ENCODE measurements at places on chromosomes 16 and 17.
A peak's percentile ranks its signal among the peaks of the same experiment; 100 is the strongest.

DNA sequence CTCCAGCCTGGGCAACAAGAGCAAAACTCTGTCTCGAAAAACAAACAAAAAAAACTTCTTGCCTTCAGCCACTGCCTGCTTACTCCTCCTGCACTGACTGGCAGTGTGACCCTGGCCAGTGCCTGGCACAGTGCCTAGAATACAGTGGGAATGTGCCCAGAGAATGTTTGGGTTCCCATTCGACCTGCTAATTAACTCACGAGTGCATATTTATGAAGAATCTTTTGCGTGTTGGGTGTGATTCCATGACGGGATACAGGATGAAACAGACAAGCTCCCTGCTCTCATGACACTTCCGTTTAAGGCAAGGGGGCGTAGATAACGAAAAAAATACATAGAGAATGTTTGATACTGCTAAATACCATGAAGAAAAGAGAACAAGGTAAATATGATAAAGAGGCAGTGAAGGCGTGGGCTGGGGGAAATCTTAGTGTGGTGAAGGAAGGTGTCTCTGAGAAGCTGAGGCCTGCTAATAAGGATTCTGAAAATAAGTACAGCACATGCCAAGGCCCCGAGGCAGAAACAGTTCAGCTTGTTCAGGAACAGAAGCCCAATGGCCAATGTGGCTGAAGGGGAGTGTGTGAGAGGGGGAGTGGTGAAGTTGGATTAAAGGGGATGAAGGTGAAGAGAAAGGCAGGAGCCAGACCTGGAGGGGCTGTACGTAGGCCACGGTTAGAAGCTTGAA is 4.3 kb downstream of the ABI3 start:
- no peak for DNase-seq

GRCh38 chr17:2749784-2750181 is 331 bp upstream of the CCDC92B start:
- peak; percentile 96 for DNase-seq

DNA sequence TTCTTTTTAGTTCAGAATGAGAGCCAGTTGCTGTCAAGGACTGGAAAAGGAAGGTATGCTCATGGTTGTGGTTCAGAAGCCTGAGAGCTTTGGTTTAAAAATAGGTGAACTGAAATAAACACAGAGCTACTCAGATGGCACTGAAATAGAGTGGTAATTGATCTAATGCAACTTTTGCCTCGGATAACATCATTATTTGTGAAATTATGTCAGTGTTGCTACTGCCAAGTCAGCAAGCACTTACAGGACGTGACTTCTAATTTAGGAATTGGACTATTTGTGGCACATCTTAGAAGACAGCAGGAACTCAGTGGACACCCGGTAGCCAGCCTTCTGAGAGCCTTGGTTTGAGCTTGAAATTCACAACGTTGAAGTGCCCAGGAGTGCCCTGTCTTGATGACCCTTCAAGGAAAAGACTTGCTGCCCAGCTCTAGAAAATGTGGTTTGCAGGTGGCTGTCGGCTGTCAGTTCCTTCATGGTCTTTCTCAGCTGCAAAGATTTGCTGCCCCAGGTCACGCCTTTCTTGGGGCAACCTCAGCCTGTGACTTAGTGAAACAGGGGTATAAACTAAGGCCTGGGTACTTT is 42.0 kb upstream of the XYLT1 start:
- DNase-seq, result peak; percentile 43

DNA sequence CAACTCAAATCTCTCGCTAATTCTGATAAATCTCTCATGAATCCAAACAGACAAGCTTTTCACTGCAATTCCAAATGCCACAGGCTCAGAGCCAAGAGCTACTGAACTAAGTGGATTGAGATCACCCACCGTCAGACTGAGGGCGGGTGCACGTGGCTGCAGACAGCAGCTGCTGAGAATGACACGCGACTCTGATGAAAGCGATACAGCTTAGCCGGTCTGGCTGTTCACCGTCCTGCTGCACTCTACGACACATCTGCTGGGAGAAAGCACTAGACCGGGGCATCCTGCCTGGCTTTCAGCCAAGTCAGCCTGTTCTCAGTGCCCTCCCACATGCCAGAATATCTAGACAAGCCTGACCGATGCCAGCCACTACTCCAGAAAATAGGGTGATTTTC is 42.6 kb downstream of the KLHDC4 start:
- peak; percentile 63 for DNase-seq

DNA sequence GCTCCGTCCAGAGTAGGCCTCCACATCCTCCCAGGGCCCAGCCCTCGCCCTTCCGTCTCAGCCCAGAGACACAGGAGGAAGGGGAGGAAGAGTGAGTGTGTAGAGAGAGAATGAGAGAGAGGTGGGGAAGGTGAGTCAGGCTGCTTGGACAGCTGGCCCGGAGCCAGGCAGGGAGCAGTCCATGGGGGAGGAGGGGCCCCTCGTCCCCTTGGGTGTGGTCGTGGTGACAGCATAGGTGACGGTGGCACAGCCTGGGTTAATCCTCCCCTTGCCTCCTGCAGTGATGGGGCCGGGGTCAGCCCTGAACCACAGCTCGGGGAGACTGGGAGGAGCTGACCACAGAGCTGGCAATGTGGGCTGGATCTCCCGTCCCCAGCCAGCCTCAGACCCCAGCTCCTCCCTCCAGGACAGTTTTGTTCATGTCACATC is 36.5 kb downstream of the FA2H start:
- DNase-seq, result no peak

- DNase-seq, result no peak
Observed at GRCh38 chr16:85396879-85397871, 215.9 kb upstream of the GSE1 start.

DNA sequence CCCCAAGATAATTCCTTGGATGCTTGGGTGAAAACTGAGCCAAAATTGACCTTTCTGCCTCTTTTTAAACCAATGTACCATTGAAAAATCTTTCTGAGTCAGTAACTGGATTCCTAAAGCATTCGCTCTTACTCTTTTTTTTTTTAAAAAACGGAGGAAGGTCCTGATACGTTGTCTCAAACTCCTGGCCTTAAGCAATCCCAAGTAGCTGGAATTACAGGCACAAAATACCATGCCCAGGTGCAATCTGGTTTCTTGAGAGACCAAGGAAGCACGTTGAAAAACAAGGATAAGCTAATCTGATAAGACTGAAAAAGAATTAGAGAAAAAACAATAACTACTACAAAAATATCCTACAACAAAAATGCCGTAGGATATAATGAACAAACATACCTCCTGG is 136.5 kb downstream of the SSH2 start:
- DNase-seq, result no peak
